ENCODE measurements at places on chromosomes 1 and 21.

DNA sequence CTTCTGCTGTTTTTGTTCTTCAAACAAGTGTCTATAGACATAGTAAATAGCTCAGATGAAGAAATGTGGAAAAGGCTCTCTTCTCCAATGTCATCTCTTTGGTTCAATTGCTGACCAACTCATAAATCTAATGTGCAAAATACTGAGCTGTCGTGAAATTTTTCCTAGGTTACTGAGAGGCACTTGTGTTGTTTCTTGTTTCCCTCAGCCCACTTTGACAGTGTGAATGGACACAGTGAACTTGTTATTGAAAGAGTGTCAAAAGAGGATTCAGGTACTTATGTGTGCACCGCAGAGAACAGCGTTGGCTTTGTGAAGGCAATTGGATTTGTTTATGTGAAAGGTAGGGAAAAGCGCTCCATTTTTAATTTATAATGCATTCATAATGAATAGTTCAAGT, 245.3 kb downstream of the TPR start:
- DNase-seq, result no peak

GRCh38 chr1:68145418-68146126, 86.8 kb downstream of the WLS start:
- no peak for DNase-seq

DNA sequence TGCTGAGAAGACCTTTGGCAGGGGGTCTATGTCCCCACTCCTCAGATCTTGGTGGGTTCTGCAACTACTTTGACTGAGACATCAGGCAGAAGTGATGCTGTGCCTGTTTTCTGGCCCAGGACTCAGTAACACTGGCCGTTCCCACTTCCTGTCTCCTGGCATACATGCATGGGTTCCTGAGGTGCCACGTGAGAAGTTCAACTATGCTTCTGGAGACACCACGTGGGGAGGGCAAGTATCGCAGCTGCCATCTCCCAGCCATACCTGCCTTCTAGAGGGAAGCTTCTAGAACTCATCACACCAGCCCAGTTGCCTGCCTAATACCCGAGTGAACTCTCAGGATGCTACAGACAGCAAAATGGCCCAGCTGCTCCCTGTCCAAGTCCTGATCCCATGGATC, 65.8 kb downstream of the TRABD2B start:
- DNase-seq, result no peak

DNA sequence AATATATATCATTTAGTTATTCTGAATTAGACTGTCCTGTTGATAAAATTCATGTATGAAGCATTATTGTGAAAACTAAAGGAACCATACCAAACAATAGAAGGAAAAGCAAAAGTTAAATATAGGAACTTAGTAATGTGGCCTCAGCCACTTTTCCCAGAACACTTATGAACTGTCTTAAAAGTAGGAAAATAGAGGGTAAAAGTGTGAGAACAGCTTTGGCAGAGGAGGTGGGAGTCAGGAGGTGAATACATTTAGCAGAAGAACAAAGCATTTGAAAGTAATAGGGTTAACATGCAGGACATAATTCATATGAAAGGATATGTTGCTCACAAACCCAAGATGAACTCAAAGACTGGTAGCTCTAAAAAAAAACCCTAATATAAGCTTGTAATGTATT, 121.9 kb downstream of the KCNT2 start:
- no peak for DNase-seq

DNA sequence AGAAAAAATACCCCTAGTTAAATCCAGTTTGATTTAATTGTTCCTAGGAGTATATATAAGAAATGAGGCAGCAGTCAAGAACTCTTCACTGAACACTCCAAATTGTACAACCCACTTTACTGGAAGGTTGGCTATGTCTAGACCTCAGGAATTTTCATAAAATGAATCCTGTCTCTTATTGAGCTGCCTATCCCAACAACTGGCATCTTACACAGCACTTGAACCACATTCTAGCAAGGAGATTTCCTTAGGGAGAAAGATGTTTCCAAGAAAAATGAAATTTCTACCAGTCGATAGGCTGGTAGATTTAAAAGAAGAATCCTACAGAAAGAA, 16.3 kb downstream of the RNF19B start:
- no peak for DNase-seq

- DNase-seq, result peak; percentile 76
Measured at GRCh38 chr1:56710646-56711045, 65.5 kb downstream of the PRKAA2 start.

All from GM23248 (cell line).